ENCODE measurements at places on chromosomes 6 and 20.

- no peak for DNase-seq
Measured at GRCh38 chr20:37421988-37422387, 76.0 kb downstream of the SRC start.

DNA sequence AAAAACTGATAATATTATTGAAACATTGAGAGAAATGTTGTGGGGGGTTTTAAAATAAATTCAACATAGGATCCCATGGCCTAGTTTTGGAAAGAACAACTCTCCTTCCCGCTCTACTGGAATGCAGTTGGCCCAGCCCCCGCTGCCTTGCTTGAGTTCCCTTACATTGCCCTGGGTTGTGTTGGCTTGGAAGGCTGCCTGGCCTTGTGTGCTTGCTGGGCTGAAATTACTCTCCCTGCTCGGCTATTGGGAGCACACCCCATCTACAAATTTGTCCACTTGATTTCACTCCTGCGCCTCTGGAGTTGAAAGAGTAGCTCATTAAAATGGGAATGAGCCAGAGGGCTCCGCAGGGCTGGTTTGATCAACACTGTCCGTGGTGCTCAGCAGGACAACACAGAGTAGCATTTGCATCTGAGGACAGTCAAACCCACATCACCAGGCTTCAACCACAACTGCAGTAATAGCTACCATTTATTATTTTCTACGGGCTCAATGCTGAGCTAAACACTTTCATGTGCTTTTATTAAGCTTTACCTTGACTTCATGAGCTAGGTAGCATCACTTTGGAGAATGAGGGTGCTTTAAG lies 35.2 kb downstream of the DOK5 start:
- no peak for DNase-seq

DNA sequence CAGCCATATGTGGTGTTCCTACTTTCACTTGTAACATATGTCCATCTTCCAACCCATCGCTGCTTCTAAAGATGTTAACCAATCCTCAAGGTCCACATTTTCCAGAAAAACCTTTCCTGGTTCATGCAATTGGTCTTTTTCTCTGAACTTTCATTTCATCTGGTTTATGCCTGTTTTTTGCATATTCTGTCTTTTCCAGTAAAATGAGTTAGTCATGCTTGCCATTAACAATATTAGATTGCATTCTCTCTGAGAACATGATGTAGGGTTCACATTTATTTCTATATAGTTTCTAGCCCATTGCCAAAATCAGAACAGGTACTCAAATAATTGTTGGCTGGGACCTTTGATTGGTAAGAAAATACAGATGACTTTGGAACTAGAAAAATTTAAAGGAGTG lies 36.7 kb downstream of the HIVEP2 start:
- DNase-seq, result no peak

DNA sequence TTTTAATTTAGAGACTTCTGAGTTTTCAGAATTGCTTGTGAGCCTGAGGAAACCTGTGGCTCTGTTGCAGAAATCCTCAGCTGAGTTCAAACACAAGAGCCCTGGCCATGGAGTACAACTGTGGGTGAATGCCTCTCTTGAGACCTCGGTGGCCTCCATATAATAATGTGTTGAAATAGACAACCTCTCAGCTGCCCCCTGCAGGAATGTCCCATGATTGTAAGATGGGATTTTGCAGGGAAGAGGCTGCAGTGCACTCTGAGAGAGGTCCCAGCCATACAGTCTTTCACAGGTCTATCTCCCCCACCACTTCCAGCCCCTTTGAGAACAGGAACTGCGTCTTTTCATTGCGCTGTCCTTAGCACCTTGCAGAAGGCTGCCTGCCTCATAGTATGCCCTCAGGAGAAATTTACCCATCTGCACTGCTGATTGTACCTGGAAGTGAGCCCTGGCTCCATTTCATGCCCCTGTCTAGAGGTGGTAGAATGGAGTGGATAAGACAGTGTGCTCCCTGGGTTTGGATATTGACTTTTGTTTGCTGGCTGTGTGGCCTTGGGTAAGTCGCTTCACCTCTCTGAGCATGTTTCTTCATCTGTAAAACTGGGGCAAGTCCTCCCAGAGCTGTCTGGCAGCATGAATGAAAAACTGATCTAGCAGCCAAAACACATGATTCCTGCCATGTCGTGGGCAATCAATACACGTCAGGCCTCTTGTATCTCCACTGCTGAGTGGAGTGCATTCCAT lies 16.8 kb upstream of the CDH22 start:
- no peak for DNase-seq

DNA sequence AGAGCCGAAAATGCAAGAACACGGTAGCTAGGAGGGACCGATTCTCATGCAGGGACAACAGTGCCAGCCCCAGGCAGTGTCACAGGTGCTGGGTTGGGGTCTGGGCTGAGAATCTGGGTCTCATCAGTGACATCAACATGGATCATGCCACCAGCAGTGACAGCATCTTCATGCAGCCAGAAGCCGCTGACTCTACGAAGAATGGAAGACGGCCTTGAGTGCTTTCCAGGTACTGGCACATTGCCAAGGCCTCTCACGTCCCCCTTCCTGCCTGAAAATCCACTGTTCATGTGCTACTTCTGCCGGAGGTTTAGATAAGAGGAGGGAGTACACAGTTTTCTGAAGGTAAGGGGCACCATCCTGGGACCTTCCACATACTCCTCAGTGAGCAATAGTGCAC lies 141.1 kb upstream of the FOXQ1 start:
- no peak for DNase-seq

DNA sequence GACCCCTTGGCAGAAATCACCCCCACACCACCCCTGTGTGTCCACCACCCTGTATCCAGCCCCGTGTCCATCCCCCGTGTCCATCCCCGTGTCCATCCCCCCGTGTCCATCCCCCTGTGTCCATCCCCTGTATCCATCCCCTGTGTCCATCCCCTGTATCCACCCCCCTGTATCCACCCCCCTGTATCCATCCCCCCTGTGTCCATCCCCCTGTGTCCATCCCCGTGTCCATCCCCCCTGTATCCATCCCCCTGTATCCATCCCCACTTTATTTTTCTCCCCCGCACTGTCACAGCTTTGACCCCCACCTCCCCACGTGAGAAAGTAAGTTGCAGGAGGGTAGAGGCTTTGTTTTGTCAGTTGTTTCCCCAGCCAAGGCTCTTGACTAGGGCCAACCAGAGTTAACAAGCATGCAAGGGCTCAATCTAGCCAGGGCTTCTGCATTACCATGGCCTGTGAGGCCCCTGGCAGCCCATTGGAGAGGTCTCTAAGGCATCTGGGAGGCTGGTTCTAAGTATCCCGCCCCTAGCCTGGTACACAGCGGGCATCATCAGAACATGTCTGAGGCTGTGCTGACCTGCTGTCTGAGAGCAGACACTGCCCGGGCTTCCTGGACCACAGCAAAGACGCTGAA lies 18.1 kb upstream of the SIRPA start:
- no peak for DNase-seq

DNA sequence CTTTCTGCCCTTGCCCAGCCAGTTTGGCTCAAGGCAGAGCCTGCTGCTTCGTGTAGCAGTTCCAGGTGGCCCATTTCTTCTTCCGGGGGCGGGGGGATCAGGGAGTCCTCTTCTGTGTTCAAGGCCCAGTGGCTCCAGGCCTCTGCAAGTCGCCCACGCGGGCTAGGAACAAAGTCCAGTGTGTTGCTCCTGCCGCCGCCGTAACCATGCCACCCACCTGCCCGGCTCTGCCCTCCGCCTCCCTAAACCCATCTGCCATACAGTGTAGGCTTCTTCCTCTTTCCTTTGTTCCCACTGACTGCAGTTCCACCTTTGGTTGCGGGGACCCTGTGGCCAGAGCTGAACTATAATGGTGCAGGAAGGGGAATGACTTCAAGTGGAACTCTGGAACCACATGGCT lies 43.9 kb upstream of the SRF start:
- no peak for DNase-seq

GRCh38 chr20:61507778-61508177 lies 255.7 kb downstream of the CDH4 start:
- no peak for DNase-seq

DNA sequence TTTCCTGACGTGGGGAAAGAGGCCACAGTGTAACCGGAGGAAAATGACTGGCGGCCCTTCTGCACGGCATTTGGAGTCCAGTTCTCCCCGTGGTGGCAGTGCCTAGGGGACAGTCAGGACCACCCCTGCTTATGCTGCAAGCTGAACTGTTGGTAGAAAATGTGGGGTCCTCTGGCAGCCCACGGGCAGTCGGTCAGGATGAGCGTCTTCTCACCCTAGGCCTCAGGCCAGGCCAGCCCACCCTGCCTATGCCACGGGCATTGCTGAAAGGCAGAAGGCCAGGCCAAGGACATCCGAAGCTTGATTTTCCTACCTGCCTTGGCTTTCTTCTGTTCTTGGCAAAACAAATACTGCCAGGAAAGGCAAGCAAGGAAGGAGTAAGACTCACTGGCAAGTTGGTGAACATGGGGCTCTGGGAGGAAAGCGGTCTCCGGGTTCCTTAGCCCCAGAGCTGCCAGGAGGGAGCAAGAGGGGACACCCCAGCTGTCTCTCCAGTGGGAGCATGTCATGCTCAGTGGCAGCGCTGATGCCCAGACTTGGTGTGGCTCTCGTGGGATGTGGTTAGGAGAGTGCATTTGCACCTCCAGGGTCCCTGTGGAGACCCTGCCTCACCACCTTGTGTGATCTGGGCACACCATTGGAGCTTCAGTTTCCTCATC lies 311.6 kb downstream of the QKI start:
- DNase-seq, result no peak

DNA sequence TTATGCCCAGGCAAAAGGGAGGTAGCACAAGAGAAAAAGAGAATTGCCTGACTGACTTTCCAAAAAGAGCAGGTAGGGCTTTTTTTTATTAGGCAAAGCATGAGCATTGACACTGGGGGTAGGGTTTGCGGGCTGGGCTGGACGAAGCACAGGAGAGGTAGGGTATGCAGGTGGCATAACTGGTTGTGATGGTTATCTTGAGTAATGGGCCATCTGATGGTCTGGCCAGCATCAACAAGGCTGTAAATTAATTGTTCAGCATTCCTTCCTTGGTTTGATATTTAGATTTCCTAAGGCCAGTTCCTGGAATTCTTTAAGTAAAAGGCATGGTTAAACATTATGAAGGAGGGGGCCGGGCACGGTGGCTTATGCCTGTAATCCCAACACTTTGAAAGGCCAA lies 13.9 kb upstream of the BFSP1 start:
- no peak for DNase-seq

- no peak for DNase-seq
Measured at GRCh38 chr6:111779031-111779430, 94.2 kb downstream of the FYN start.

DNA sequence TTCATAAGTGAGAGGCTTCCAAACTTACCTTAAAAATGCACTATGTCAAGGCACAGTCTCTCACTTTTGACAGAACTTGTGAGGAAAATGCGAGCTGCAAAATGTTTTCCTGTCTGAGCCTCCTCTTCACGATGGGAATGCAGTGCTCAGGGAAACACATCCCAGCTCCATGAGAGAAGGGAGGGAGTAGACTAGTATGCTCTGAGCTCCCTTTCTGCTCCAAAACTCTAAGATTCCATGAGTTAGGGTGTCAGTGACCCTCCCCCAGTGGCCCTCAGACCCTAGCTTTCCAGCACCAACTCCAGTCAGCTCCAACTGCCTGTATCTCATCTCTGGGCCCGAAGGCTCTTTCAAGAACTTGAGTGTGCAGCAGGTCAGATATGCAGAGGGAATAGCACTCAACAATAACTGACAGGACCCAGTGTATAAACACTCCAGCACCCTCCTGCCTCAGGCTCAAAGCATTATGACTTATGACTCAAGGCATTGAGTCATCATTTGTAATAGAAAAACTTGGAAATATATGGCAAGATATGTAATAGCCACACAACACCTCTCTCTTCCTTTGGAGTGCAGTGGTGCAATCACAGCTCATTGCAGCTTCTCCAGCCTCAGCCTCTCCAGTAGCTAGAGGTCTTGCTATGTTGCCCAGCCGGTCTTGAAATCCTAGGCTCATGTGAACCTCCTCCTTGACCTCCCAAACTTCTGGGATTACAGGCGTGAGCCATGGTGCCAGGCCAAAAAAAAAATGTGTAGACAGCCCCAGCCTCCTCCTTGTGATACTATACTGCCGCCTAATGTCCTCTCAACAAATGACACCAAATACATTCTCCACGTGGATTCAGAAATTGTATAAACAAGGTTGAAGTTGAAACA lies 16.7 kb upstream of the ENTPD6 start:
- no peak for DNase-seq

GRCh38 chr6:168387911-168388310 lies 53.1 kb upstream of the SMOC2 start:
- no peak for DNase-seq

DNA sequence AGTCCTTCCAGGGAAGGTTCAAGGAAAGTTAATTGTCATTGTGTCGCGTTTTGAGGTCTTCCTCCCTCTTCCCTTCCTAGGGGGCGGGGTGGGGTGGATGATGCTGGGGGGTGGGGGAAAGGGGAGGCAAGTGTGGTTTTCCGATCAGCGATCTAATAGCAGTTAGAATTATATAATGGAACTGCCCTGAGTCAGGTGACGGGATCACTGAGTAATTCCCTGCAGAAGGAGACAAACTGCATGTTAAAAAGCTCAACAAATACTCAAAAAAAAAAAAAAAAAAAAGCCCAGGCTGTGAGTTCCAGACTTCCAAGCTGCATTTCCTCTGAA lies 240.4 kb downstream of the PHACTR1 start:
- no peak for DNase-seq

DNA sequence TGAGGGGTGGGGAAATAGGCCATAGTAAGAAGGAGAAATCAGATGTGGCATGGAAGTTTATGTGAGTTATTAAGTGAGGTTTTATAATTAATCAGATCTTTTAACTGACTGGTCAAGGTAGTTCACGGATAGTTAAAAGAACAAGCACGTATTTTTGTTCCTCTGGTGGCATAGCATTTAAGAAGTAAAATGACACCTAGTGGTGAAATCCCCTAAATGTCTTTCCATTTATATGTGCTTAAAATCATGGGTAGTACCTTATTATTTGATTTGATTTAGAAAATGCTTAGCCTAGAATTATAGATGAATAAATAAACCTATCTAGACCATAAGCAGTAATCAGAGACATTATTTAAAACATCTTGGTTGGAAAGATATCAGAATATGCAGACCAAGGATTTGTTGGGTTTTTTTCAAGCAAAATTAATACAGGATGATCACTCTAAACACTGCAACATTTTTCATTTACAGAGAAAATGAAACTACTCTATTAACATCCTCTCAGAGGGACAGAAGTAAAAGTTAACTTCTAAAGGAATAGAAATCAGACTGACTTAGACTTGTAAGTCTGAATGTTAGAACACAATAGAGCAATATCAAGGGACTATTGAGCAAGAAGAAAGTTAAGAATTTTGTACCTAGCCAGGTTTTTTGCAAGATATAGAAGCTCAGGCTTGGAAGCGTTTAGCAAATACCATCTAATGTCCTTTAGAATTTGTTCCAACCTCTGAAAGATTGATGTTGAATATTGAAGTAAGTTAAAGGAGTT lies 81.1 kb downstream of the STXBP5 start:
- no peak for DNase-seq

- no peak for DNase-seq
Measured at GRCh38 chr6:47924001-47924400, 142.2 kb downstream of the OPN5 start.
